ENCODE measurements at places on chromosomes 1 and 21. TPM values are rescaled to one million over a fixed set of nuclear protein-coding genes. Genes with fewer than 3 reads are reported as not detected.

- no peak for DNase-seq
Observed at GRCh38 chr1:61851849-61852669, 109.8 kb downstream of the PATJ start.

DNA sequence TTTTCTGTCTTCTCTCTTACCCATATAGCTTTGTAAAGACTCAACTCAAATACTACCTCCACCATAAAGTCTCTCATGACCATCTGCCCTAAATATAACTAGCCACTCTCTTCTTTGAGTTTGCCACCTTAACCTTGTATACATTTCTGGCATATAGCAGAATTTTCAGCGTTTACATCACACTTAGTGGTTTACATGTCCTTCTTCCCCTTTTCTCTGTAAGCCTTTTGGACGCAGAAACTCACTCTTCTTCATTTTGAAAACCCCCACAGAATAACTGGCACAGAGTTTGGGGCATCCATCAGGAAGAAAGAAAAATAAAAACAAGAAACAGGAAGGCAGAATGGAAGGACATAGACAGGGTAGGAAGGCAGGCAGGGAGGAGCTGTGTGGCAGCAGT, 131.8 kb upstream of the DUSP10 start:
- DNase-seq: no peak

- DNase-seq: no peak
Observed at GRCh38 chr1:202193614-202194327, at the start of gene LGR6. Gene LGR6 (plus strand): TSS chr1:202193799. CDS start chr1:202193990, 191 bp downstream.

GRCh38 chr1:19042675-19043578, 86.5 kb upstream of the IFFO2 start:
- DNase-seq: no peak

Gene GLMP
- 40.1 TPM for polyA plus RNA-seq

DNA sequence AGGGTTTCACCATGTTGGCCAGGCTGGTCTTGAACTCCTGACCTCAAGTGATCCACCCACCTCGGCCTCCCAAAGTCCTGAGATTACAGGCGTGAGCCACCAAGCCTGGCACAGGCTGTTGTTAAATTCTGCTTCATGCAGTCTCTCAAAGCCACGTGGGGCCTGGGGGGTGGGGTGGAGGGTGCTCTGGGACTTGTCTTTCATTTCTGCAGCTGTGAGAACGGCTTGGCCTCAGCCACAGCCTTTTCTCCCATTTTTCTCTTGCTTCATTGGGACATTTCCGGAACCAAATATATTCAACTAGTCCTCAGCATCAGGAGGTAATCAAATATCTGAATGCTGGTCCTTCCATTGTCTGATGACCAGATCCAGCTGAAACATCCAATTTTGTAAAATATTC, 27.6 kb upstream of the KCNE2 start:
- no peak for DNase-seq

- DNase-seq: no peak
Observed at GRCh38 chr1:58084266-58084665, 462.3 kb downstream of the OMA1 start.

DNA sequence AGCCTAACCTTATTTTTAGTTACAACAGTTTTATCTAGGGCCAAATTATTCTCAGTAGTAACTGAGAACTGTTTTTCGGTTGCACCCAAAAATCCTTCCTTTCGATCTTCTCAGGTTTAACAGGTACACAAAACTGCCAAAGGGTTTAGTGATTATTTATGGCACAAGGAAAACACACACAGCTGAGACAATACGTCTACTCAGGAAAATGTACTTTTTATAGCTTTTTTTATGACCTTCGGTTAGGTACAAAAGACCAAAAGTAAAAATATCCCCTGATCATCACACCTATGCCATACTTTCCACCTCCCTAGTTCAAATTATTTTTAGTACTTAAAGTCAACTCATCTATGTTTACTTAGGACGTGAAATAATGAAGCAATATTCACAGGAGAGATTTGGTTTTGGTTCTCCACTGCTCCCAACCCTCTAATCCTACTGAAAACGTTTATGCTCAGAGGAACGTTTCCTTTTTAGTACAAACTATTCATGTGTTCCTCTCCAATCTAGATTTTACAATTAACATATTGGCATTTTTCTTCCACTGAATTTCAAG, 48.7 kb downstream of the TTLL7 start:
- DNase-seq: no peak

DNA sequence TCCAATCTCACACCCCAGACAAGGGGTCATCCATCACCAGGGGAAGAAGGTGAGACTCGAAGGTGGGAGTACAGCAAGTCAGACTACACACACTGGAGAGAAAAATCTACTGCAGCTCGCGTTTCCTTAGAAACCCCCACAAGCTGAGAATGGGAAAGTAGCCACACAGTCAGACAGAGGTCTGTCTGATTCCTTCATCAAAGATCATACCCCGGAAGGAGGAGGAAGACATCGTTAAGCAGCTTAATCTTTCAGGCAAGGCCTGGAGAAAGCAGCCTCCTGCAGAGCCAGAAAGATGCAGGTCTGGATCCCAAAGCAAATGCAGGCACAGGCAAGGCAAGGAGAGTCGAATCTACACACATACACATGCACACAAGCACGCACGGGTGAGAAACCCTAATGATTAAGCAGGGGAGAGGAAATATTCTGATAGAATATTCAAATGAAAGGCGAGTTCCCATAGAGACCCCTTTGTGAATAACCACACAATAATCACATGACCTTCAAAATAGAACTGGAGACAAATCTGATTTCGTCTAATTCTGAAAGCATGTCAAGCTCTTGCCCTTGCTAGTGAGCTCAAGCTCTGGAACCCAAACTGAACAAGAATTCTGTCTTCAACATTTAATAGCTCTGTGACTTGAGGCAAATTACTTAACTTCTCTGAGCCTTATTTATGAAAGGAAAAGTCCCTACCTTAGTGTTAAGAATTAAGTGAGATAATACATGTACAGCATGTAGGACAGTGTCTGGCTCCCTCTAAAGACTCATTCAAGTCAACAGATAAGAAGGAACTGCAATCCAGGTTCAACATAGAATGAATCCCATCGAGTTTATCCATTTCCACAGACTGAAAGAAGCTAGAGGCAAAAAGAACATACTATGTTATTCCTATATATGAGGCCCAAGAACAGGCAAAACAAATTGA, 387.8 kb downstream of the OMA1 start:
- DNase-seq: no peak

Gene CLDN17
- polyA plus RNA-seq: not detected

DNA sequence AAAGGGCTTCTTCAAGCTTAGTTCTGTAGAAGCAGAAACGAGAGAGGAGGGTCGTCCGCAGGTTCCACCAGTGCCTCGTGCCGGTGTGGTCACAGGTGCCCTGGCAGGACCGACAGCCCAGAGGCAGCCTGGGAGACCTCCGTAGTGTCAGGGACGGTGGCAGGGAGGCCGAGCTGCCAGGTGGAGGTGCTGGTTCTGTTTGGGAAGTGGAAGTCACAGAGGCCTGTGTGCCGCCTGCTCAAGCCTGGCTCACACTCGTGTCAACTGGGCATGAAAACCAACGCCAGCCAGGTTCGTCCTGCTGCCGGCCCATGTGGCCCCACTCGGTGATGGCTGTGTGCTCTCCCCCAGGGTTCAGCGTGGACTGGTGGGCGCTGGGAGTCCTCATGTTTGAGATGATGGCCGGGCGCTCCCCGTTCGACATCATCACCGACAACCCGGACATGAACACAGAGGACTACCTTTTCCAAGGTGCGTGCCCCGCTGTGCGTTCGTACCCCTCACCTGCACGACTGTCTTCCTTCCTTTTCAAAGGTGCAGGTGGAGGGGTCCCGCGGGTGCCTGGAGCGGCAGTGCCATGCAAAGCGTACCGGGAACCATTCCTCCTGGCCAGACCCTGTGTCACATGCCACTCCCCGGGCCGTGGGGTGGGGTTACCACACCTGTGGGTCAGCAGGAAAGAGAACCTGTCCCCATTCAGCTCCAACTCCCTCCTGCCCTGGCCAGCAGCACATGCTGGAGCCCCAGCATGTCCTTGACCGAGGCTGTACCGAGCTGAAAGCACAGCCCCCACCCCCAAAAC, 20.8 kb downstream of the FAAP20 start:
- no peak for DNase-seq

DNA sequence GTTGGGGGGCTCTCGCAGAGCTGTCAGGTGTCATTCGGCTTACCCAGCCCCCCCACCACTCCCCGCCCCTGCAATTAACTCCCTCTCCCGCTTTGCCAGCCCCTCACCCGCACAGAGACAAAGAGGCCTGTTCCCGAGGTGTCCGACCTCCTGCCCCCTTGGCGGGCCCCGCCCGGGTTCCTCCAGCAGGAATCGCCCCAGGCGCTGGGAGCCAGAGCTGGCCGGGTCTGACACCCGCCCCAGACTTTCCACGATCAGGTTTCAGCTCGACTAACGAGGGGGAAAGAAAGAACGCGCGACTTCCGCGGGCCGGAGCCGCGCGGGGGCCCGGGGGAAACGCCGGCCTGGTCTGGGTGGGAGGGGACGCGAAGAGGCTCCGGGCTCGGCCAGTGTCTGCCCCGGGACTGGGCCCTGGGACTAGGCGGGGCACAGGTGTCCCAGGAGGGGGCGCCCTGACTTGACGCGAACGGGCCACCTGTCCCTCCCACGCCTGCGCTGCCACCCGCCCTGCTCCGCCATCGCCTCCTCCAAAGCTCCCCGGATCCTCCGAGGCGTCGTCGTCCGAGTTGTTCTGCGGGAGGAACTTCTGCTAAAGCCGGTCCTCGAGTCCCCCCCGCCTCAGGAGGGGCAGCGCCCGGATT, 36.4 kb upstream of the HHAT start:
- no peak for DNase-seq

DNA sequence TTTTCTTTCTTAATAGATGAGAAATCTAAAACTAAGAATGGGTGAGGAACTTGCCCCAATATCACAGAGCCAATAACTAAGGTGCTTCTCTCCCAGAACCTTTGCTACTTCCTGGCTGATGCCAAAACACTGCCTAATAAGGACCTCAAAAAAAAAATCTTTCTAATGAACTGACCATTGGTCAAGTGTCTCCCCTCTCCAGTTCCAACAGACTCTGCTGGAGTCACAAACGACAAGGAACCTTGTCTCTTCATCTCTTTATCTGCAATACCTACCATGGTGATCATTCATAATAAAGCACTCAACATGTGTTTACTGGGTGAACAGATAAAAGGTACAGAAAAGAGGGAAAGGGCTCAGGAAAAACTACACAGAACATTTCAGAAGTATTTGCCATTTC, 197.4 kb downstream of the LTN1 start:
- DNase-seq: no peak

Gene PPFIA4
- polyA plus RNA-seq: 0.12 TPM

GRCh38 chr1:10764296-10764798, 32.1 kb downstream of the CASZ1 start:
- DNase-seq: no peak

GRCh38 chr1:41416552-41417334, 55.5 kb downstream of the FOXO6 start:
- no peak for DNase-seq

GRCh38 chr1:2578758-2579118, 7.8 kb upstream of the PRXL2B start:
- DNase-seq: no peak

Gene EFNA3
- 5.0 TPM for polyA plus RNA-seq

Gene DOP1B
- polyA plus RNA-seq: 0.90 TPM

- DNase-seq: no peak
Observed at GRCh38 chr1:174812656-174813055, 187.1 kb upstream of the CACYBP start.

- DNase-seq: no peak
Observed at GRCh38 chr1:66438062-66438461, 95.9 kb upstream of the SGIP1 start.

- no peak for DNase-seq
Observed at GRCh38 chr1:167291539-167292185, 71.0 kb downstream of the POU2F1 start.

DNA sequence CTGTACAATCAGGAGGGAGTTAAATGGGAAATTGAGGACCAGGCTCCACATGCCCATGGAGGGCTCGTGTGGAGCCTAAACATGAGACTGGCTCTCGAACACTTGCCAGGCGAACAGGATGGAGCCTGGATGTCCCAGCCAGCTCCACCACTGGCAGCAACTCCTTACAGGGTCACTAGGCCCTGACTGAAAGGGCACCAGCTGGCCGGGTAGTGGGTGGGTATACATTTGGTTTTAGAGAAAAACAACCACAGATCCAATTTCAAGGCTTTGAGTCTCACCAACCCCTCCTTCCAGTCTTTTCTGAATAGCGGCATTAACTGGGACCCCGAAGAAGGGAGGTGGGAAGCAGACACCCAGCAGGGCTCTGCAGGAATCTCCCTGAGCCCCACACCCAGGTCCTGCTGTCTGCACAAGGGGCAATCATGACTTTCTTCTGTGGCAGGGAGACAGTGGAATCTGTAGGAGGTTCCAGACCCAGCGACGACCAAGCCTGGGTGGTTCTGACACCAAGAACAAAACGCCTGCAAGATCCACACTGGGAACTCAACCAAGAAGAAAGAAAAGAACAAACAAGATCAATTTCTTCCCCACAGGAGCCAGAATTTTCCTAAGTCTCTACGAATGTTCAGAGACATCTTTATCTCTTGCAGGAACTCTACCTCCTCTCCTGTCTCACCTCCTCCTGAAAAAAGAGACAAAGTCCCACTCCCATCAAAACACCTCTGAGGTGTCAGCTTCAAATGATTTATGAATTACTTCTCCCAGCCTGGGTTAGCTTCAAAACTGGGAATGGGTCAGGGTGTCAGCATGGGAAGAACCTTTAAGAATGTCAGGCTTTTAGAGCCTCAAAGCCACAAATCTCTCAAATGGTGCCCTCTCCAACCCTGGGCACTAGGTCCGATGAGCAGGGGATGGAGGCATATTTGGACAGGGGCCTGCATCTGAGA, 26.5 kb upstream of the SRP9 start:
- no peak for DNase-seq

Gene LCE3E
- 1.6 TPM for polyA plus RNA-seq

GRCh38 chr1:24558902-24559791, 3.3 kb downstream of the NCMAP start:
- no peak for DNase-seq

Gene CYP4A11
- not detected for polyA plus RNA-seq

Gene TBX15
- polyA plus RNA-seq: not detected

Gene UTS2
- not detected for polyA plus RNA-seq

Gene PLA2G2F
- polyA plus RNA-seq: 0.06 TPM

- DNase-seq: no peak
Observed at GRCh38 chr1:147124266-147124665, 48.0 kb downstream of the PRKAB2 start.

Gene KCNJ6
- polyA plus RNA-seq: not detected

DNA sequence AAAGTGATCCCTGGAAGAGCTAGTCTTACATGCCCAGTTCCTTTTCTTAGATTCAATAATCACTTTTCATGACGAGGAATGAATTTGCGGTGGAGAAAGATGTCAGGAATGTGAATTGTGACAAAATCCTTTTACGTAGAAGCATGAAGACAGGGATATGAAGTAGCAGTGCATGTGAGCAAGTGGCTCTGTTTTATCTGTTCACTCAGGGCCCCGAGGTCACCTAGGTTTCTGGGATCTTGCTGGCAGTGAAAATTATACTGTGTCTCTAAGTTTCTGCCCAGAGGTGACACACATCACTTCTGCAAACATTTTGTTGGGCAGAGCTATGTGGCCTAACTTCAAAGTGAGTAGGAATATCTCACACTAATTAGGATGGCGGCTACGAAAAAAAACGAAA, 79.3 kb downstream of the USP25 start:
- no peak for DNase-seq

Gene KCNQ4
- polyA plus RNA-seq: 0.03 TPM

- no peak for DNase-seq
Observed at GRCh38 chr1:228284521-228284920, 76.7 kb downstream of the OBSCN start.

Data from foreskin keratinocyte (primary cell).